ENCODE measurements at places on chromosomes 3 and 15. TPM values are rescaled to one million over a fixed set of nuclear protein-coding genes. Genes with fewer than 3 reads are reported as not detected.
A peak's percentile ranks its signal among the peaks of the same experiment; 100 is the strongest.

- DNase-seq, result no peak
These were observed 13.5 kb upstream of the TSC22D2 start for GRCh38 chr3:150394606-150395005.

GRCh38 chr3:122104515-122105194 lies 49.5 kb downstream of the CD86 start:
- DNase-seq, result no peak

GRCh38 chr3:77682162-77682561 lies 642.3 kb downstream of the ROBO2 start:
- DNase-seq, result no peak

GRCh38 chr15:79169526-79170133 lies 79.0 kb upstream of the RASGRF1 start:
- peak; percentile 36 for DNase-seq

GRCh38 chr15:62769604-62770003 lies 272.9 kb upstream of the TPM1 start:
- peak; percentile 93 for DNase-seq

CCR3 gene
- polyA plus RNA-seq, result not detected

GRCh38 chr15:55532944-55533343 lies 24.9 kb upstream of the DNAAF4 start:
- no peak for DNase-seq

- DNase-seq, result peak; percentile 4
These were observed 13.1 kb upstream of the ALDH1A2 start for GRCh38 chr15:58078591-58078990.

- DNase-seq, result no peak
These were observed 167.2 kb downstream of the MAGI1 start for GRCh38 chr3:65871305-65872141.

DNA sequence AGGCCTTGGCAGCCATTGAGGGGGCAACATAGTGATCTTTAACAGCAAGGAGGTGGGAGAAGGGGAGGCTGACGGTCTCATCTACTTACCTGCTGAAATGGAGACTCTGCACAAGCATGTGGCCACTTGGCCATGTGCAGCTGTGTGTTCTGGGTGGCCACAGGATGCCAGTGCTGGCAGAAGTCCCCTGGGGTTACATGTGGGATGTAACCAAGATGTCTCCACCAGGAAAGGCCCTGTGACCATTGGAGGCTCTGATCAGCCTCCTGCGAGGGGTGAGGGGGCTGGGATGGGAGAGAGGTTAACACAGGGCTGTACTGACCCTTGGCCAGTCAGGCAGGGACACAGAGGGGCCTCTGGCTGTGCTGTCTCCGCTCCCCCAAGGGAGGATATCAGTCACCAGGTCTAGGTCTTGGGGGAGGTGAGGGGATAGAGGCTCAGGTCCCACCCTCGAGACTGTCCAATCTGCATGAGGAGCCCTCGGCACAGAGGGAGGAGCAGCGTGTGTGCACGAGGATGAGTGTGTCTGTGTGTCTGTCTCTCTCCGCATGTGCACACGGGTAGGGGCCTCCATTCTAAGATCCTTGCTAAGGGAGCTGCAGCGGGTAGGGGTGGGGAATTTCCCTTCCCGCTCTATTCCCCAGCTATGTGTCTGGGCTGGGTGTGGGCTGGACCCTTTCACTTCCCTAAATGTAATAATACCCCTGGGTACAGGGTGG lies 19.5 kb downstream of the PRKCD start:
- no peak for DNase-seq

DNA sequence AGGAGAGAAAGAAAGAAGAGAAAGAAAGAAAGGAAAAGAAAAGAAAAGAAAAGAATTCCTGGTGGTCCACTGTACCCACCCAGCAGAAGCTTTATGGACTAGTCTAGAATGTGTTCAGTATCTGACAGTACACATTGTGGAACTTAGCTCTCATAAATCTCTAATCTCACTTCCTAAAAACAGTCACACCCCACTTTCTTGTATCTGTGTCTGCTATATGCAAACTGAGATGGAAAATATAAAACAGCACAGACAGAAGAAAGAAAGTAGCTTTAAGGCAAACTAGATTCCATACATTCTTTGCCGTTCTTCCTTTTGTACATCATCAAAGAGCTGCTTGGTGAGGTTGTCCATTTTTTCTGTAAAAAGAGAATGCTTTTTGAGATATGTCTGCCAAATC lies 41.1 kb upstream of the GNB5 start:
- DNase-seq, result peak; percentile 19

- DNase-seq, result no peak
These were observed 10.7 kb downstream of the CCNL1 start for GRCh38 chr3:157149136-157149696.

IGSF11 gene
- not detected for polyA plus RNA-seq

GRCh38 chr15:70314018-70314354 lies 216.3 kb upstream of the TLE3 start:
- peak; percentile 20 for DNase-seq

DNA sequence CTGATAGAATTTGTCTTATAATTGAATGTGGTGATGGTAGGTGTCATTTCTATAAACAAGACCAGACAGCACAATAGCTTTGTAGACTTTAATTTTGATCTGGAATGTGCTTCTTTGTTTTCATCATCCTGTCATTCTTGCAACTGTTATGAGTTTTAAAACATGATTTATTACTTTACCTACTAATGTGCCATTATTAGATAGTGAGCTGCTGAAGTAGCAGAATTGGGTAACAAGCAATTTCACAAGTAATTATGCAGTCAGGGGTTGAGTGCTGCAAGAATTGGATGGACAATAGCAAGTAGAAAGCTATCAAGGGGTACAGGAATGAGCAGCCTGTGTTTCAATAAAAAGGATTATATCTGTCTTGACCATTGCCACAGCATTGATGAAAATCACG lies 975.6 kb downstream of the ROBO1 start:
- no peak for DNase-seq

GABRG3 gene
- not detected for polyA plus RNA-seq

GRCh38 chr3:177354466-177354865 lies 157.2 kb upstream of the TBL1XR1 start:
- no peak for DNase-seq

DNA sequence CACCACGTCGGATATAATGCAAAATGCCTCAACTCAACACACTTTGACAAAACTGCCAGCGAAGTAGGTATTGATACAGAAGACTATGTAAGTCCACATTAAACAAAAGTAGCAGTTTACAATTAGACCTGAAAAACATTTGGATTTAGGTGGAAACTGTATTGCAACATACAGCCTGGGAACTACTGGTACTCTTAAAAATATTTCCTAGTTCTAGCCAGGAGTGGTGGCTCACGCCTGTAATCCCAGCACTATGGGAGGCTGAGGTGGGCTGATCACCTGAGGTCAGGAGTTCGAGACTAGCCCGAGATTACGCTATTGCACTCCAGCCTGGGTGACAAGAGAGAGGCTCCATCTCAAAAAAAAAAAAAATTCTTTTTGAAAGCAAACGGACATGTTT lies 246.2 kb downstream of the ZBTB20 start:
- DNase-seq, result peak; percentile 45

DNA sequence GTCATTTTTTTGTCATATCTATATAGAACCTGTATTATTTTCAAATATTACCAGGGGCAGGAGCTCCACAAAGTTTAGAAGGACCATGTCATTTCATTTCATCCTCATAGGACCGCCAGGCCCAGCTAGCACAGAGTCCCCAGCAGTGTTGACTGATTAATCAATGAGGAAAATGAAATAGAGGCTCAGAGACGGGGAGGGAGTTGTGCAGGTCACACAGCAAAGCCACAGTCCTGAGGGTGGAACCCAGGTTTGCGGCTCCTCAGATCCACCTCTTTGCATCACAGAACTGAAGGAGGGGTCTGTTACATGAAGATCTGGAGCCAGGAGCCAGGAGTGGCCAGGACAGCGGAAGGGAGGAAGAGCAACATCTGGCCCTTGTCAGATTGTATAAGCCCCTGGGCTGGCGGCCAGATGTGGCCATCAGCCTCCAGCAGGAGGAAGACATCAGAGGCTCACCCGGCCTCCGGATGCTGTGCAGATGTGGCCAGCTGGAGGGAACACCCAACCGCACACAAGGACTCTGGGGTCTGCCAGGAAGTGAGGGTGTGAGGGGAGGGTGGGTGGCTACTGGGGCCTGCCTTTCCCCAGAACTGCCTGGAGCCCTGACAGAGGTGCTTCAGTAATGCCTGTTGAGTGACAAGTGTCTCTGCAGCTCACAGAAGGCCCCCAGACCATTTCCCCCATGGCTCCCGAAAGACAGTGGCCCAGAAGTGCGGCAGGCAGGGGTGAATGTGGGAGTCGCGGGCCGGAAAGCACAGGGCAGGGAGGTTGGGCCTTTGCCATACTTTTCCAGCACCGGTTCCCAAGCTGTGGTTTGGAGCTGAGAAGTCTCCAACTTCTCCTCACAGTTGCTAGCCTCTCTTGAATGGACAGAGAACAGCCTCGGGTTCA lies 21.3 kb downstream of the EFCC1 start:
- DNase-seq, result no peak
